IPS-NIHi11 (cell line): ENCODE measurements at places on chromosomes 3 and 15.

DNA sequence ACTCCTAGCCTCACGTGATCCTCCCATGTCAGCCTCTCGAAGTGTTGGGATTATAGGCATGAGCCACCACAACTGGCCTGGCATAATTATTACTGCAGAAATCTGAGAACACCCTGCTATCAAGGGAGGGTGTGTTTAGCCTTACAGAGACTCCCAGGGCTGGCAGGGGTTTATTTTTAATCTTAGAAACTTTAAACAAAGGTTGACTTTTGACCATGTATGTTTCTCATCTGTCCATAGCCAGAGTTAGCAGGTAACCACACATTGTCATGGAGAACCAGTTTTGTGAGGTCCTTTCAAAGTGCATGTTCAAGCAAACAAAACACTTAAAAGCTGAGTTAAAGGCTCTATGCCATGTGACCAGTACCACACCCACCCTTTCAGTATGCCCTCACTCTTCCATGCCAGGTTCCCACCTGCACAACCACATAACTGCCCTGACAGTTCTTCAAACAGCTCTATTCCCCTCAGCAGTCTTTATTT lies 11.1 kb downstream of the SIAH2 start:
- DNase-seq = no peak

DNA sequence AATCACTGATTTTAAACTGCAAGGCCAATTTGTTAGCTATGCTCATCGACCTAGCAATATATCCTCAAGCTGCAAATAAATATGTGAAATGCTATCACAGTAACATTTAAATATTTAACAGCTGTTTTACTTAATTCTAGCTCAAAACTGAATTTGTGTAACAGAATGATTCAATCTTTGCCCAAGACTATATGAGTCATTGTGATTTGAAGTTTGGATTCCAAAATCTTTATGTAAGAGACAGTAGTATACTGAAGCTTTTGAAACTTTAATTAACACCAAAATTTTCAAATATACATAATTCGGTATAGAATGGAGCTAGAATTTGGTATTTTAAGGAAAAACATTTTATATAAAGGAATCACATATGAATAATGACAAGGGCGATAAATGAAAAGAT lies 603.0 kb upstream of the ROBO2 start:
- no peak for DNase-seq

- DNase-seq = peak; percentile 37
Observed at GRCh38 chr3:196740481-196741248, 1.0 kb downstream of the PAK2 start.

GRCh38 chr3:119912220-119912619 lies 130.3 kb downstream of the NR1I2 start:
- no peak for DNase-seq

DNA sequence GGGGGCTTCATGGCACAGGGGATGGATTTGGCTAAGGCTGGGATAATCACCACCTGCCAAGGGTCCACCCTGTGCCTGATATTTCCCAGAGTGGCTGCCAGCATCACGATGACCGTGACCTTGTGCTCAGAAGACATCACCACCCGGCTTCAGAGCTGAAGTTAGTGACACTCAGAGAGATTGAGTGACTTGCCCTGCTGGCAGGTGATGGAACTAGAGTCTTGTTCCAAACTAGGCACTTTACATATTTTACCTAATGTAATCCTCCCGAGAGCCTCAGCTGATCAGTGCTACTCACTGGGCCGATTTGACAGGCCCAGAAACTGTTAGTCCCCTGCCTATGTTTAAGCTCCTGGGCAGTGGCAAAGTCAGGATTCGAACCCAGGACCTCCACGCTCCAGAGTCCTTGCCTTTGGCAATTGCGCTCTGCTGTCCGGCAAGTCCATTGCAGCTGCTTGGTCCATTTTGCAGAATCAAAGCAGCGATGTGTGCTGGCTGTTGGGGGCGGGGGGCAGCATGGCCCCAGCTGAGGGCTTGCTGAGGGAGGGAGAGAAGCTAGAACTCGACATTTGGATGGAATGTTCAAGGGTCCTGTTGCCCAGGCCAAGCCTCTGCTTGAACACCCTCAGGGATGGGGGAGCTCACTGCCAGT lies 74.8 kb upstream of the GATA2 start:
- no peak for DNase-seq

DNA sequence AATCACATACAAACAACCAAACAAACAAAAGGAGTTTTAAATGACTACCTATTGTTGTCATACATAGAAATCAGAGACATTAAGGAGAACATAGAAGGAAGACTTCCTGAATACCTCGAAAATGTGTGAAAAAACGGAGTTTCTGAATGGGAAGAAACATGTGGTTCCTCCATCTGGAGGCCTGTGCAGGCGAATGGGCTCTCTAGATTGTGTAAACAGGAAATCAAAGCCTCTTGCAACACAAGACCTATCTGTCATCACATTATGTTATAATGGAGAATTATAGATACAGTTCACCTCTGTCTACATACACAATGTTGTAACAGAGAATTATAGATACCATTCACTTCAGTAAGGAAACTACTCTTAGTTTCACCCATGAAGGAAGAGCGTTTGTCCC lies 44.1 kb downstream of the RUBCN start:
- no peak for DNase-seq

DNA sequence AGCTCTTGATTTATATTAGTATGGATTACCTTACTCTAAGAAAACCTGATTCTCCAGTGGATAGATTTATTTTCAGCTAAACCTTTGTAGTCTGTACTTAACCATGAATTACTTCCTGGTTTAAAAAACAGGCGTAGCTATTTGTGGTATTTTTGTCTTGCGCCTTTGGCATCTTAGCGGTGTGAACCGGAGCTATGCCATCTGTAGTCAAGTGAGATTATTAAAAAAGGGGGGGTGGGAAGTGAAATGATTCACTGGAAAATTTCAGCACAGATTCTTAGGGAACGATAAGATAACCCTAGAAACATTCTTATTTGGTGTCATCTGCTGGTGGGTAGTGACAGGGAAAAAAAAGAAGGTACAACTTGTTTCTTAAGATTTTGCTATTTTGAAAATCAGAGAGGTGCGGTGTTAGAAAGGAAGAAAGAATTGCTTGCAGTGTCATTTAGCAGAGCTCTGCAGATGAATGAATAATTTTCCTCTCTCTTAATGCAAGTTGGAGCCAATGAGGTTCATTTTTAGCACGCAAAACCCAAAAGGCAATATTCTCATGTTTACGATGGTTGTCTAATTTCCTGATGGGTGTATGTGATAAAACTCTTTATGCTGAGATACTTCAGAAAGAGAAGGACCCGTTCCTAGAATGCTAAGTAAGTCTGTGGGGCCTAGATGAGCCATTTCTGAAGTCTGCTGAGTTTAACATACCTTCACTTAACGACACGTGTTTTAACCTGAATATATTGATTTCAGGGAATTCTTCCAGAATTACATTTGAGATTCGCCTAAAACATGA lies 44.0 kb downstream of the PSMD6 start:
- no peak for DNase-seq

DNA sequence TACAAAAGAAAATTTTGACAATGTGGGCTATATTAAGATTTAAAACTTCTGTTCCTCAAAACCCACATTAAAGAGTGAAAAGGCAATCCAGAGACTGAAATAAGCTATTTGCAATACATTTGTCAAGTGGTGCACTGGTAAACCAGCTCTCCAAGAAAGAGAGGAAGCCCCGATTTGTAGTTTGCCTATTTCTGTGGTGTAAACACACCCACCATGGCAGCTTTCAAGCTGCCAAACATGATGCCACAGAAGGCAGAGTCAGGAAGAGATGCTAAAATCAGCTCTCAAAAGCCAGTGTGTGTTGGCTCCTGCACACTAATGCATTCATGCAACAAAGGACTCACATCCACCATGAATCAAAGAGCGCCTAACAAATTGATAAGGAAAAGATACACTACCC lies 17.5 kb downstream of the RFTN1 start:
- DNase-seq = no peak

DNA sequence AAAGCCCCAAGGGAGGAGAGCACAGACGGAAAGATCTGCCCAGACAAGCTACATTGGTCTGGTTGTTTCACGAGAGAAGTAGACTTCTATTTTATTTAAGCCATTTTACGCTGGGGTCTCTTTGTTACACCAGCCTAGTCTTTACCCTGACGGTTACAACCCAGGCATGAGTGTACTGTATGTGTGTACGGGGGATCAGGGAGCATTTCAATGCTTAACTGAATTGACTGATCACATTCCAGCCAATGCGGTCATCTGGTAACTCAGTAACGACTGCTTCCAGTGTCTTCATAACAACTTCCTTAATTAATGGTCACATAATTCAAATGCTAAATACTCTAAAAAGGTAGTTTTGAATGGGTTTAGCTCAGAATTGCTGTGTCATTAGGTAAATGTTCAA lies 288.6 kb downstream of the FOXP1 start:
- DNase-seq = no peak

- DNase-seq = peak; percentile 75
Observed at GRCh38 chr3:86175593-86176444, 815.1 kb downstream of the VGLL3 start.

DNA sequence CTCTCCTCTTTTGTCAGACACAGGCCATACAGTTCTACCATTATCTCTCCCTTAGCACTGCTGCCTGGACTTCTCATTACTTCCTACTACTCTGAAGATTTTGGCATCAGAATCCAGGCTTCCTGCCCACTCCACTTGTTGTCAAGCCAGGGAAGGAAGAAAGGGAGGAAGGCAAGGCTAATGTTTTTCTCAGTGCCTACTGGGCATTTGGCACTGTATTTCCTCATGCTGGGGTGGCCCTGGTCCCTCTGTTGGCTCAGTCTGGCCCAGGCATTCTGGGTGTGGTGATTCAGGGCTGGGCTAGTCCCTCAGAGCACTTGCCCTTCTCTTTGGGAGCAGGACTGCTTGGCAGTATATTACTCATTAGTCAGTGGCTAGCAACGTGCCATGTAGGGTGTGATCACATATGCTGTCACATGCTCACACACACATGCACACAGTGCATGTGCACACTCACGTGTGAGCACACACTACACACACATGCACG lies 52.9 kb downstream of the BSN start:
- no peak for DNase-seq

- no peak for DNase-seq
Observed at GRCh38 chr15:45376300-45376928, 1.9 kb downstream of the GATM start.
